Foreskin melanocyte (primary cell): ENCODE measurements at places on chromosomes 7 and 10.

DNA sequence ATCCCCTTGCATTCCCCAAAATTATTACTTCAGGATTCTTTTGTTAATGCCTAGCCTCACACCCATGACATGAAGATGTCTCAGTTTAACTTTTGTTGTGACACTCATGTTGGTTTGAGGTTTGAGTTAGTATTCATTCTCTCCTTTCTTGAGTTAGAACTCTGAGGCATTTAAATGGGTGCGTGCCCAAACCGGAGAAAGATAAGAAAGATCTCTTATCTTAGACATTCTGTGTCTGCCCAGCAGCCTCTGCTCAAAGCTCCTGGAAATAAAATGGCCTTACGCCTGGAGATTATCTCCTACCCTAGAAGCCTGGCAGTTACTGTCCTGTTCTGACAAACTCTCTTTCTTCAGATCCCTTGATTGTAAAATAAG is 26.3 kb downstream of the WBP1L start:
- DNase-seq, result no peak

DNA sequence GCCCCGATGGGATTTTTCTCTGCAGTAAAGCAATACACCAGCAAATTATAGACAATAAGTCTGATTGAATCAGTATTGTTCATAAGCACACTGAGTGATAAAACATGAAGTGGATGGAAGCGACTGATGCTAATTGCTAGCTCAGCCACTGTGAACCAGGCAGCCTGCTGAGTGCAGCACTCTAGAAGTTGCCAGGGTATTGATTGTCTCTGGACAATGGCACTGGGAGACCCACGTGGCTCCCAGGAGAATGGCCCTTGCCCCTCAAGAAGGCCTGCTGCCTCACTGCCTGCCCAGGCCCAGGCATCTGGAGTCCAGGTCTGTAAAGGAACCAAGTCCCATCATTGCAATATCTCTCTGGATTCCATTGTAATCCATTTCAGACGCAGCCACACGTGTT is 80.4 kb upstream of the TCERG1L start:
- no peak for DNase-seq

- no peak for DNase-seq
Measured at GRCh38 chr10:119500821-119501220, 41.7 kb downstream of the RGS10 start.

- no peak for DNase-seq
Measured at GRCh38 chr10:94363251-94363565, 469 bp upstream of the NOC3L start.

GRCh38 chr7:36390199-36391090 is 783 bp downstream of the ANLN start:
- peak; percentile 73 for DNase-seq

DNA sequence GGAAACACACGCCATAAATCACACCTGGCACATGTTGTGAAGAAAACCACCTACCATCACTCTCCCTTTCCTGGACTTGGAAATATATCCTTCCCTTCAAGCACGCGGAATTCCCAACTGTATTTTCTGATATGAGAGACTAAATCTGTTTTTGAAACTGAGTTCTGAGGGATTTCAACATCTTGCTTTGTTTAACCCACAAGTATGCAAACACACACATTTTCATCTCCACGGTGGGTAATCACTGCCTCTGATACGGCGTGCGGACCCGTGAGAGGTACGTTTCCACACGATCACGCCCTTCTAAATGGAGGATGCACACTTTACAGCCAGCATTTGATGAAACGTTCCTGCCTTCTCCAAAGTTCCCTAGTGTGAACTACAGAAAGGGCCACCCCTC is 83.4 kb downstream of the ZRANB1 start:
- no peak for DNase-seq

- no peak for DNase-seq
Measured at GRCh38 chr10:125985557-125986240, 89.3 kb downstream of the FANK1 start.

- DNase-seq, result no peak
Measured at GRCh38 chr10:117214401-117214800, 17.1 kb downstream of the KCNK18 start.

DNA sequence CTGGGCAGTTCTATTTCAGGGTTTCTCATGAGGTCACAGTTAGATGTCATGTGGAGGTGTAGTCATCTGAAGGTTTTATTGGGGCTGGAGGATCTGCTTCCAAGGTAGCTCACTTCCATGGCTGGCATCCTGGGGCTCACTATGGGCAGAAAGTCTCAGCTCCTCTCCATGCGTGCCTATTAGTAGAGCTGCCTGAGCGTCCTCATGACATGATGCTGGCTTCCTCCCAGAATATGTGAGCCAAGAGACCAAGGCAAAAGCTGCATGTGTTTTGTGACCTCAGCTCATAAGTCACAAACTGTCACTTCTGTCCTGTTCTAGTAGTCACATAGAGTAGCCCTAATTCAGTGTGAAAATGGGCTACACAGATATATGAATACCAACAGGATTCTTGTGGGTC is 524.4 kb downstream of the SUGCT start:
- no peak for DNase-seq

DNA sequence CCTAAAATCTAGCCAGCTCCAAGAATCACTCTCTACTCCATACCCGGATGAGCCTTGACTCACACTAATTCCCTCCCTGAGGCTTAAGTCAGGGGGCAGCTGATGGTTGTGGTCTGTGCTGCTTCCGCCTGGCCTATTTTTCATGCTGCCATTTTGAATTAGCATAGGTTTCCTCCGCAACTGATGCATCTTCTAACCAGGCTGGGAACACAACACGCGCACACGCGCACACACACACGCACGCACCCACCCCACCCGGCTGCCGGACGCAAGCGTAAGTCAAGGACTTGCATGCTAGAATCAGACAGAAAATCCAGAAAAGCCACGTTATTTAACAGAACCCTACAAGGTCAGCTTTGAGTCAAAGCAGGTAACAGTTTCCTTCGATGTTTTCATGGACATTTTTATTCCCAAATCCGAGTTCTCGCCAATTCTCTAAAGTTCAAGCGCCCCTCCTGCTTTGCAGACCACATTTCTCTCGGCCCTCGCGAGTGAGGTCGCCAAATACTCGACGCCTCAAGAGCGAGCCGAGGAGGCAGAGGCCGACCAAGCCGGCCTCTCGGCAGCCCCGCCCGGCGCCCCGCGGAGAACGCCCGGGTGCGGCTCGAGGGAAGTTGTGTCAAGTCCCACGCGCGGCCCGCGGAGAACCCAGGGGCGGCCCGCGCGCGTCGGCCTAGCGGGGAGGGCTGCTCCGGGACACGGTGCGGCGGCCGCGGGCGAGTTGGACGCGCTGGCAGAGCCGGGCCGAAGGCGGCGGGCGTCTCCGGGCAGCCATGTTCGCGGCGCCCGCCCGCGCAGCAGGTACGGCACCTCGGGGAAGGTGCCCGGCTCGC is 961 bp downstream of the SCRN1 start:
- DNase-seq, result peak; percentile 79

DNA sequence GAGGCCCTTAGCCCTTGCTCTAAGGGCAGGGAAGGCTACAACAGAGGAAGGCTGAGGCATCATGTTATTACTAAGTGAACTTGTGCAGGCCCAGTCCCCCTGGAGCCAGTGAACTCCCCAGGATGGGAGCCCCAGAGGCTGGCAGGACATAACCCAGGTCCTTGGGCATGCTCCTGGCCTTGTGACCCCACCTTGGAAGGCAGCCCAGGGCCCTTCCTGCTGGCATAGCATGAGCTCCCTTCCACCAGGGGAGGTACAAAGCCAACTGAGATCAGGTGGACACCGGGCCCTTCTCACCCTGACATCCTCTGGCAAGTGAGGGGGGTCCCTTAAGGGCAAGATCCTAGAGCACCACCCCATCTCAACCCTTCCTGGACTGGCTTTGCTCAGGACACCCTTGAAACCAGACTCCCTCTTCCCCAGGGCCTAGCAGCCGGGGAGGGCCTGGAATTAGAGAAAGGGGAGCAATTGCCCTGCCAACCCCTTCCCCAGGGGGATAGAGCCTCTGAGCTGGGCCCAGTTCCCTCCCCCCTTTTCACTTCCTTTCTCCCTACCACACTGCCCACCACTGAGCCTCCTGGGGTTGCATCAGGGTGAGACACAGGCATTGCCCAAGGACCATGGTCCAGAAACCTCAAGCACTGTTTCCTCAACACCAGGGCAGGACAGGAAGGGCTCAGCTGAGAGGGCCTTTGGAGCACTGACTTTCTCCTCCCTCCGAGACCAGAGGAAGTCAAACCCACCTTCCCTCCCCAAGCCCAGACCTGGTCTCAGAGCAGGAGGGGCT is 1.8 kb upstream of the VSIR start:
- no peak for DNase-seq

GRCh38 chr7:5237286-5237685 is 45.5 kb upstream of the SLC29A4 start:
- peak; percentile 54 for DNase-seq

DNA sequence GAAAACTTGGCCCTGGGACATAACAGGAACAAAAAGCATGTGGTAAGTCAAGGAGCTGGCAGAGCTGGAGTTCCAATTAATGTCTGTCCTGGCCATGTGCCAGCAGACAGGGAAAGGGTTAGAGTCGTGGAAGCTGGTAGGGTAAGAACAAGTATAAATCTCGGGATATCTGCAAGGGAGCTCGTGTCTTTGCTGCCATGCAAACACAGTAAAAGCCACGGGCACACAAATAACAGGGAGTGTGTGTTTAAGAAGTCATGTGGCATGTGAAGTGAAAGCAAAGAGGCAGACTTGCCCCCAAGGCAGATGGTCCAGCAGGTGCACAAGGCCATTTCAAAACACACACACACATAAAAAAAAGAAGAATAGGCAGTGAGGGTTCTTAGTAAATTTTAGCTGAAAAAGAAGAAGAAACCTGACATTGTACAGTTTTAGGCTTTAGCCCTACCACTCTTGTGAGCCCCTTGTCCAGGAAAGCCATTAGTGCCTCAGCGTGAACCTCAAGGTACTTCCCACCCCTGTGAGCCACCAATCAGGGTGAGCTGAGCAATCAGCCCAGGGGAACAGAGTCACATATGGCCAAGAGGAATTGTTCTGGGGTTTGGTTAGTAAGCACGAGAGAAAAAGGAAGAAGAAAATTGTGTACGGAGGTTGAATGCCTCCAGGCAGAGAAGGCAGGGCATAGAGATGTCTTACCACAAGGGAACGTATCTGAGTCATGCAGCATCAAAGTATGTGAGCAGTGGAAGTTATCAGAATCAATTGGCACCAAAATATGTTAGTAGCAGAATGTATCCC is 32.8 kb upstream of the ARHGAP12 start:
- peak; percentile 84 for DNase-seq

DNA sequence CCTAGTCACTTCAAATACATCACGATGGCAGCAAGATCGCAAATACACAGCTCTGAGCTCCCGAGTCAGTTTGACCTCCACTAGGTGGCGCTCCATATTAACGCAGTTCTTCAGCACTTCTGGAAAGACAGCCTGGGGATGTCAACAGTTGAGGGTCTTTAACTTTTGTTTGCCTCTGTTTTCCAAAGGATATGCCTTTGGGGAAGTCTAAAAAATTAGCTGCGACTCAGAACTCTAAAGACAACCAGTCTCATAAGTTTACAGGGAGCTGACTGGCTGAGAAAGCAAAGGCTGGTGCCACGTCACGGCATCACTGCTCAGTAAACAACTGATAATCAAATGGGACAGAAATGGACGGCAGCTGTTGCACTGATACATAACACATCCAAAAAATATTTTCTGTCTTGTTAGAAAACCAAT is 458.8 kb downstream of the SORCS1 start:
- peak; percentile 51 for DNase-seq

- peak; percentile 90 for DNase-seq
Measured at GRCh38 chr7:75565132-75565837, 73.2 kb downstream of the SPDYE5 start.

- DNase-seq, result no peak
Measured at GRCh38 chr7:77488986-77489385, 48.1 kb upstream of the PTPN12 start.

DNA sequence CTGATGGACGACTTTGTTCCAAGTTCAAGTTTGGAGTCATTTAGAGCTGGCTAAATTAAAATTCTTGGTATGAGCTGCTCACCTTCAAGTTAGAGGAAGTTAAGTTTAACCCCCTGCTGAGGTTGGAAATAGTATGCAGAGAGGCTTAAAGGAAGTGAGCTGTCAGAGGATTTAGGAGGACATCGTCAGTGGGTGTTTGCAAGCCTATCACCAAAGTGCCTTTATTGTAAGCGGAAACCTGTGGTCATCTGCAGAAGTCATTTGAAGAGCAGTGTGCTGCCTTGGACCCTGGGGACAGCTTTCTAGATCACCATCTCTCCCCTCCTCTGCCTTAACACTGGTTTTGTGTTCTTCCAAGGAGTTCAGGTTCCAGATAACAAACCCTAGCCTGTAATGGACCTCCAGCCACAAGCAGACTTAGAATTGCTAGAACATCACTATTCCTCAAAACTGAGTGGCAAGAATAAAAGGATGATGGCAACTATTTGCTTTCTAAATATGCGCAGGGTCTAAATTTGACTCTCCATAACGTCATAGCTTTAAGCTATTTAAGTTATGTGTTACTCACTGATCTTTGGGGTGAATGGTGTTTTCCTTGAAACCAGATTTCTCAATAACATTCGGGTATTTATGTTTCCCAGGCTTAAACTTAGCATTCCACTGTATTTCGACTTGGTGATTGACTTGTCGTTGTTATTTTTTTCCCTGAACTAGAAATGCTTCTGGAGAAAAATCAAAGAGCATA is 93.4 kb downstream of the SLC39A12 start:
- no peak for DNase-seq

GRCh38 chr10:16770141-16770540 is 47.1 kb downstream of the RSU1 start:
- DNase-seq, result no peak
